ENCODE measurements at places on chromosomes 13 and 19.

GRCh38 chr19:19021115-19021514 lies 12.2 kb downstream of the SUGP2 start:
- DNase-seq: no peak

DNA sequence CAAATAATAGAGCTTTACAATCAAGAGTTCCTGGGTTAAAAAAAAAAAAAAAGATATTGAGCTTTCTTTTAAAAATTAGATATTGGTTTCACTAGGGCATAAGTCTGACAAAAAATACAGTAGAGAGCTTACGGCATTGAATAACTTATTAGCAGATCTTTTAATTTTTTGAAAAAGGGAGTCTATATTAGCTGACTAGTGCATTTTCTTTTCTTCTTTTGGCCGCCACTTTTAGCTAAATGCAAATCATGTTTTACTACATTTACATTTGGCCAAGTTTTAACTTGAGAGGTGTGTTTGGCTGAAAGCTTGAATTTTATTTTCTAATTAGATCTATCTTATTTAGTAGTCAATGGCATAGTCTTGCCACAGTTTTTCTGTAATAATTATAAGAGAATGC lies 43.4 kb downstream of the SPRY2 start:
- DNase-seq: no peak

- peak; percentile 5 for DNase-seq
Measured at GRCh38 chr19:43353606-43354304, at the start of gene CD177. TSS of gene CD177 (plus strand) at chr19:43353686. CDS start at chr19:43353715, 29 bp downstream.

DNA sequence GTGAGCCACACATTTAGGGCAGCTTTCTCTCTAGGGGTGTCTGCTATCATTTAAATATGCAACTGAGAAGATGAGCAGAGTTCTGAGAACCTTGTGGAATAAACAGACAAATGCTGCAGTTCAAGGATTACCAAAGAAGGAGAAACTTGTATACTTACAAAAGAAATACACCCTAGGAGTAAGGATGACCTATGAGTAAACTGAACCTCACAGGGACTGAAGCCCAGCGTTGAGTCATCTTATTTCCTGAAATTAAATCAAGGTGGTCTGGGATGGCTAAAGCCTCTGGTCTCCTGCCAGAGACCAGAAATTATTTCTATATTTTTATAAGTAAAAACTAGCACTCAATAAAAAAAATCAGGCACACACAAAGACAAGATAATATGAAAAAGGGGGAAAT lies 40.1 kb downstream of the FAM216B start:
- no peak for DNase-seq

DNA sequence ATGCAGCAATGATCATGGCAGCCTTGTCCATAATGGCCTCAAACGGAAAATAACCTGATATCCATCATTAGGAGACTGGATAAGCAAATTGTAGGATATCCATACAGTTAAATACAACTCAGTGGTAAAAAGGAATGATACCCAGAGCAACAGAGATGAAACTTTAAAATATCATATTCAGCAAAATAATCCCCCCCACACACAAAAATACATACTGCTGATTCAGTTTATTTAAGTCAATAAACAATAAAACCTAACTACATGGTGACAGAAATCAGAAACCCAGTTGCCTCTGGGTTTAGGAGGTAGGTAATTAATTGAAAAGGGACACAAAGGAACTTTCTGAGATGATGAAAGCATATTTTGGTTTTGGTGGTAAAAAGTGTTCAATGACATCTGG lies 27.9 kb upstream of the DLEU7 start:
- no peak for DNase-seq

DNA sequence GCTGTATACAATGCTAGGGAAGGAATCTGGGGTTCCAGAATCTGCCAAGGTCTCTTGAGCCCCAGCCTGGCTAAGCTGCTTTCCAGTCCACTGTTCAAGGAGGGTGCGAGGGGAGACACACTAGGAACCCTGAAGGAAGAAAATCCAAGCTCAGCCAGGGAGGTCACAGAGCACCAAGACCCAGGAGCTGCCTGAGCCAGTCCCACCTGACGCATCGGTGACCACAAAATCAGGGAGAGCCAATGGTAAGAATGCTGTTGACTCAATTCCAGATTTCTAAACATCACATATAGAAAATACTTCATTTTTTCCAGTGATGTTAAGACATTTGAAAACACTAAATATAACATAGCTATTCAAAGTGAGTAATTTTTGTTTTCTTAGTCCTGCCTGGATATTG lies 50.1 kb downstream of the CEP89 start:
- no peak for DNase-seq

- no peak for DNase-seq
Measured at GRCh38 chr13:92575777-92576176, 650.8 kb upstream of the GPC6 start.

GRCh38 chr19:4597975-4598671 lies 38.6 kb upstream of the SEMA6B start:
- DNase-seq: peak; percentile 93

DNA sequence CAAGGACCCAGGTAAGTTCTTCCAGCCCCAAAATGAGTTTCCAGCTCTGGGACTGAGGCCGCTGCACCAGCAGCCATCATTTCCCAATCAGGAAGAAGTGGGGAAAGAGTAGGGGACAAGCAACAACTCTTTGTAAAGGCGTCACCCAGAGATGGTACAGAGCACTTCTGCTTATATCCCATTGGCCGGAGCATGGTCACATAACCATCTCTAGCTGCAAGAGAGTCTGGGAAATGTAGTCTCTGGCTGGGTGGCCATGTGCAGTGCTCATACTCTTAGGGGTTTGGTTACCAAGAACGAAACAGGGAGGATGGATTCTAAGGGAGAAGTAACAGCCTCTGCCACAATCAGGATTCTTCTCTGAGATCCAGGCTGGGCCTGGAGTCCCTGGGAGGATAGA lies 26.3 kb downstream of the CKM start:
- no peak for DNase-seq

- DNase-seq: no peak
Measured at GRCh38 chr19:54739587-54740497, 1.5 kb downstream of the KIR2DL3 start.

- DNase-seq: no peak
Measured at GRCh38 chr19:7734220-7735203, 2.6 kb upstream of the CLEC4G start.

GRCh38 chr13:21625366-21625765 lies 21.4 kb upstream of the MICU2 start:
- no peak for DNase-seq

DNA sequence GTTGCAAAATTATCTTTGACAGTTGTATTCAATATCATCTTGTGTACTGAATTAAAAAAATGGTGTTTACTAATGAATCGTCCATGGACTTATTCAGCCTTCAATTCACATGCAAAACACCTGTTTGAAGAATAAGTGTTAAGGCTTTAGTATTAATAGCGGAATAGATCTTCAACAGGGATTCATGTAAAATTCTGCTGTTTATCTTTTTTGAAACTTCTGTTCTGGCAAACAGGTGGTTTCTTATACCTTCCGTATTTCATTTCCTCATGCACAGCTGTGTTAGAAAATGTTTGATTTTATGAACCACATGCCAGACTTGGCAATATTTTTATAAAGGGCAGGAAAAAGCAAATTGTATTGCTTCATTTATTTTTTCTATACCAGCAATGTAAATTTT lies 255.7 kb downstream of the DACH1 start:
- DNase-seq: no peak

DNA sequence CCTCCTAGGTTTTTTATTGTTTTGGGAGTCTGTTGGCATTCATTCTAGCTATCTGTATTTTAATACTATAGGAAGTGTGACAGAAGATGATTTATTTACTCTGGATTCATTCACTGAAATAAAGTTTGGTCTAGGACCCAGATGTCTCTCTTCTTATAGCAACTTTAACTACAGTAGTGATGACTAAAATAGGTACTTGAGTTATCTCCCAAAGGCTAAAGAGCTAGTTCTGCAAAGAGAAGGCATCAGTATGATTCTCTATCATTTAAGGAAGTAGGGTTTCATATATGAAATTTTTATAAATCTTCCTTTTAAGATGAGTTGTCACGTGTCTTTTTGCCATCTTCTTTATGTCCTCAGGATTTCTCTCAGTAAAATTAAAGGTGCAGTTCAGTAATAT lies 507.4 kb downstream of the KCTD12 start:
- no peak for DNase-seq

GRCh38 chr13:43448605-43449336 lies 338.0 kb downstream of the ENOX1 start:
- DNase-seq: no peak

DNA sequence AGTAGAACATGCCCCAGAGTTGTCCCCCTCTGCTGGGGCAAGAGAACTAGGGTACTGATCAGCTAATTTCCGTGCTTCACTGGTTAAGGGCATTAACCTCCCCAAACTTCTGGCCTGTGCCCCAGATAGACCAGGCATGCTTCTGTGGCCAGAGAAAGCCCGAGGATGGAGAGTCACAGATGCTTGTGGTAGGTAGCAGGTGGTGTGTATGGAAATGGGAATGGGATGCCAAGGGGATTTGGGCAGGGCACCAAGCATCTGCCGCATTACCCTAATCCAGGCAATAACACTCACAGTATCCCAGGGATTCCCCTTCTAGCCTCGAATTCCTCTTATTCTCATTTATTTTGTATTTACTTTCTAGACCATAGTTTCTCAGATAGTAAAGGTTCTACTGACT lies 124.8 kb upstream of the KLF12 start:
- no peak for DNase-seq

- no peak for DNase-seq
Measured at GRCh38 chr19:36674201-36674600, 7.6 kb upstream of the ZNF461 start.

DNA sequence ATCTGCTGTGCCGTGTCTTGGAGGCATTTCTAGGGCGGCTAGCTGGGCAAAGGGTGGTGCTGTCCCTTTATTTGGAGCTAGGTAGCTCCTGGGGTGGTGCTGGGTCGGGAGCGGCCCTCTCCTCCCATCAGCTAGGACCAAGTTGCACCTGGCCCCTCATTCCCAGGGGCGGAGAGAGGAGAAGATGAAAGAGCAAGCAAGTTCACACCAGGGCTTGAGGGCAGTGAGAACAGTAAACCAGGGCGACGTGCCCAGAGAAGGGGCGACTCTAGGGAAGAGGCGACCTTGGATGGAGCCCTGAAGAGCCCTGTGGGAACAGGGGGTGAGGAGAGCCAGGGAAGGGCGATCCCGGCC lies 17.0 kb upstream of the KCNN1 start:
- no peak for DNase-seq

- no peak for DNase-seq
Measured at GRCh38 chr13:26541678-26542568, 15.6 kb upstream of the WASF3 start.

GRCh38 chr13:108996430-108996829 lies 367.0 kb downstream of the MYO16 start:
- DNase-seq: no peak

DNA sequence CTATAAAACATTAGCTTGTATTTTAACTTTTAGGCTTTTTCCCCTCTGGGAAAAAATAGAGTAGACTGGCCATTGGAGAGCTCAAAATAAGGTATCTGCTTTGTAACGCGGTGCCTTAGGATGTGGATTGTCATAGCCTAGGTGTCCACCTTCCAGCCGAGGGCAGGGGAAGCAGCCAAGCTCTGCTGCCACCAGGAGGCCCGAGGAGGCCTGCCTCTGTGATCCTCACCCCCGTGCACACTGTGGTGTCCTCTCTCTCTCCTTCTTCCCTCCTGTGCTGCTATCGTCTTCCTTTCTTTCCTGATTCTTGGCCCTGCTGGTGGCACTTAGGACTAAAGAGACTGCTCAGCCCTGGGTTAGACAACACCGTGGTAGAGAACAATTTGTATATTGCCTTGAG lies 11.3 kb downstream of the HNRNPM start:
- DNase-seq: peak; percentile 58

DNA sequence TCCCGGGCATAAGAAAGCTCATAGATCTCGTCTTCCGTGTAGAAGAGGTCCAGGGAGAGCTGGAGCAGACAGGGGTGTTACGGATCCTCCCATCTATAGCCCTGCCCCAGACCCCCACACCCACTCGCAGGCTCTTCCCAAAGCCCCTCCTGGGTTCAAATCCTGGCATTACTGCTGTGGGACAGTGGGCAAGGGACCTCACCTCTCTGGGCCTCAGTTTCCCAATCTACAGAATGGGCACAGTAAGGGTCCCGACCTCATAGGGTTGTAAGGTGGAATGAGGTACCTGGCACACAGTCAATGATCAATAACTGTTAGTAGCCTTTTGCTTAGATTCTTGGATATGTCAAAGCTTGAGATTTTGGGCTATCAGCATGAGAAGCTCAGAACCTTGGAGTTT lies 10.5 kb downstream of the FAM98C start:
- DNase-seq: no peak

DNA sequence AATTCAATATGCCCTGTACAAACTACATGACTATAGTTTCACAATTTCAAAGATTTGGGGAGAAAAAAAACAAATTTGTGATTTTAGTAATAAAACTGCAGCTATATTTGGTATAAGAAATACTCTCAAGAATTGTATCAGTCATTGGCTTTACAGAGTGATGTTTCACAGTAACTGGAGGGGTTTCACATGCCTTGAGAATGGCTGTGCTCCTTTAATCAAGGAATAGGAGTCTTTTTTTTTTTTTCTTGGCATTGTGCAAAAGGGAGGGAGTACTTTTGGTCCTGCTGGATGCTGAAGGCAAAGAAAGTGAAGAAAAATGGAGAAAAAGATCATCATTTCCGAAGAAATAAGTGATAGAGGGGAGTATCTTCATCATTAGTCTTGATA lies 6.8 kb downstream of the ZNF507 start:
- no peak for DNase-seq

GRCh38 chr19:55373306-55373992 lies 3.2 kb upstream of the TMEM190 start:
- no peak for DNase-seq

GRCh38 chr13:110301083-110301482 lies 5.9 kb downstream of the COL4A1 start:
- no peak for DNase-seq

- no peak for DNase-seq
Measured at GRCh38 chr19:49730166-49730565, 32.9 kb downstream of the TSKS start.

- no peak for DNase-seq
Measured at GRCh38 chr19:12873891-12874745, 7.1 kb downstream of the DNASE2 start.

DNA sequence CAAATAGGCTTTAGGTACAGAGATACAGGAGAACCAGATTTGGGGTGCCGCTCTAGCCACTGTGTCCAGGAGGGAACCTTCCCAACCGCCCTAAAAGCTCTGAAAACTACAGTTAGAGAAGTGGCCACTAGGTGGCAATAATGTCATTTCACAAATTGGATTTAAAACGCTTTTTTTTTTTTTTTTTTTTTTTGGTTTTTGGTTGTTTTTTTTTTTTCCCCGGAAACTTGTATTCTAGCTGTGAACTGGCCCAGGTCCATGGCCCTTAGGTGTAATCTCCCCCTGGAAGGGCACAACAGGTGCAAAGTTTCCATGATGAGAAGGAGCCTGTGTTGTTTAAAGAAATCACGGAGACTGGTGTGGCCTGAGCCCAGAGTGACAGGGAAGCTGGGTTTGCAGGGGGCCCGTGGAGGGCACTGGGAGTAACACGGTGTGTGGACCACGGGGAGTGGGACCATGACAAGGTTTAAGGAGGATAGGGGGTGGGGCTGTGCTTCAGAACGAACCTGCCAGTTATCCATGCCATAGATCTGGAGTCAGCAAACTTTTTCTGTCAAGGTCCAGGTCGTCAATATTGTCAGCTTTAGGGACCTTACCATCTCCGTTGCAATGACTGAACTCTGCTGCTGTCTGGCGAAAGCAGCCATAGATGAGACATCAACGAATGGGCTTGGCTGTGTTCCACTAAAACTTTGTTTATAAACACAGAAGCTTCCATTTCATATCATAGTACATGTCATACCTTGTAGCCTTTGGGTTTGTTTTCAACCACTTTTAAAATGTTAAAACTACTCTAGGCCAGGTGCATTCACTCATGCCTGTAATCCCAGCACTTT lies 10.1 kb downstream of the OR1I1 start:
- DNase-seq: peak; percentile 84

Data from neural progenitor cell (in vitro differentiated cells).